ENCODE measurements at places on chromosomes 11 and 22. TPM values are rescaled to one million over a fixed set of nuclear protein-coding genes. Genes with fewer than 3 reads are reported as not detected.

GPHA2 gene
- polyA plus RNA-seq: not detected

TLCD5 gene
- polyA plus RNA-seq: 7.5 TPM

GRIA4 gene
- polyA plus RNA-seq: 0.05 TPM

CASP5 gene
- polyA plus RNA-seq: not detected

UPK2 gene
- not detected for polyA plus RNA-seq

THY1 gene
- polyA plus RNA-seq: 4.3 TPM

MGAT3 gene
- polyA plus RNA-seq: 8.7 TPM
